ENCODE measurements at places on chromosomes 5 and 9.

DNA sequence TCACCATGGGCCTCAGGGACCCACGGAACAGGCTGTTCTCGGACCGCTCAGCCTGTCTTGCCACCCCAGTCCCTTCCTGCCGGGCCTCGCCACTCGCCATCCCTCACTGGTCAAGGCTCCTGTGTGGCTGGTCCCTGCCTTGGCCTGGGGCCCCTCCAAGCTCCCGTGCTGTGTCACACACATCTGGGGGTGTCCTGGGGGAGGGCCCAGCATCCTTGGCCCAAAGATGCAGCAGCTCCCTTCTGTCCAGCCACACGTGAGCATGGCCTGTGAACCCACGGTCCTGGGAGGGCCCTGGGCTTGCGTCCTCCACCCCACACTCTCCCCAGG is 425 bp upstream of the EGFL7 start:
- no peak for DNase-seq

- DNase-seq, result no peak
Observed at GRCh38 chr5:137315534-137316345, 183.4 kb downstream of the SPOCK1 start.

DNA sequence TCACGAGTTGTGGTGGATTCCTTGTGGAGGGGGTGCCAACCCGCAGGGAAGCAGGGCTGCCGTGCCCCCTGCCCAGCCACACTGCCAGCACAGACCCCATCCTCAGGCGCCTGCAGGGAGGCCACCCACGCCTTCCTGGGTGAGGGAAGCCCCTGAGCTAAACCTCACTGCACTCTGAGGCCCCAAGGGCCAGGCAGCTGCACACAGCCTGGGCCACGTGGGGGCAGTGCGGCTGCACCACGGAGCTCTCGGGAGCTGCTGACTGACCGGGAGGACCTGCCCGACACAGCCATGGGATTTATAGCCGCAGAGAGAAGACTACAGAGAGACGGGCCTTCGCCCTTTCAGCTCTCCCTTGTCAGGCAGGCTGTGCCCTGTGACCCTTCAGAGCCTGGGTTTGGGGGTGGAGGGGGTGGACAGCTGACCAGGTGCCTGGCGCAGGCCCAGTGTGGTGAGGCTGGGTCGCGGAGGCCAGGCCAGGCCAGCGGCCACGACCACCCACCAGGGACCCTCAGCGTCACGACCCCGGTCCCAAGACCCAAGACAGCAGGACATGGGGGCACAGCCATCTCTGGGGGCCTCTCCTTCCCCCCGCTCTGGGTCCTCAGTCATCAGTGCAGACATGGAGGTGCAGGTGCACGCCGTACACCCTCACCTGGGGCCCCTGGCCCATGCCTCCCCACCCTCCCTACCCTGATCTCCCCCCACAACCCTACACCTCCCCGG is 4.3 kb upstream of the AHRR start:
- peak; percentile 80 for DNase-seq

DNA sequence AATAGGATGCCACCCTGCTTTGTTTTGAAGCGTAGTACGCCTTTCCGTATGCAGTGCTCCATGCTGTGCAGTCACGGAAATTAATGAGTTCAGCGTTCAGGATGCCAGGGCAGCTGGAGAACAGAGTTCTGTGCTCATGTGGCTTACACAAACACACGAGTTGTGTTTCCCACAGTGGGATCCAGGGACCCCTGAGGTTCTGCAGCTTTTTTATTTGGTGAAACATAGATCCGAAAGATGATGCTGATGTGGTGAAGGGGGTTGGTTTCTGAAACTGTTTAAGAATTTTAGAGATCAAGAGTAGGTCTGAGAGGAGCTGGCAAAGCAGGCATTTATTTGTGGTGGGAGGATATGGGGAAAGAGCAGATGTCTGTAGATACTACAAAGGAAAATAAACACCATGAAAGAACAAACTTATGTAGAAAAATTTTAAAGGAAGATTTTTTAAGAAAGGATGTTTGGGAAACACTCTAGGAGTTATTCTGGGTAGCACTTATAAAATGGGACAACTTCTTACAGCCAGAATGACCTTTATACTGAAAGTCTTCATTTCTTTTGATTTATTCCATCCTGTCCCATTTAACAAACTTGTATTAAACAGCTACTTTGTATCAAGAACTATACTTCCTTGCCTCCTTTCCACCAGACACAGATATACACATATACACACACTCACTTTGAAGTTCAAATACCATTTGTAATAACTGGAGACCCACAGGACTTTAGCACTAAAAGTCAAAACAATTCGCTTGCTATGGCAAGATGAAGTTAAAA is 52.7 kb downstream of the ITGA1 start:
- no peak for DNase-seq

DNA sequence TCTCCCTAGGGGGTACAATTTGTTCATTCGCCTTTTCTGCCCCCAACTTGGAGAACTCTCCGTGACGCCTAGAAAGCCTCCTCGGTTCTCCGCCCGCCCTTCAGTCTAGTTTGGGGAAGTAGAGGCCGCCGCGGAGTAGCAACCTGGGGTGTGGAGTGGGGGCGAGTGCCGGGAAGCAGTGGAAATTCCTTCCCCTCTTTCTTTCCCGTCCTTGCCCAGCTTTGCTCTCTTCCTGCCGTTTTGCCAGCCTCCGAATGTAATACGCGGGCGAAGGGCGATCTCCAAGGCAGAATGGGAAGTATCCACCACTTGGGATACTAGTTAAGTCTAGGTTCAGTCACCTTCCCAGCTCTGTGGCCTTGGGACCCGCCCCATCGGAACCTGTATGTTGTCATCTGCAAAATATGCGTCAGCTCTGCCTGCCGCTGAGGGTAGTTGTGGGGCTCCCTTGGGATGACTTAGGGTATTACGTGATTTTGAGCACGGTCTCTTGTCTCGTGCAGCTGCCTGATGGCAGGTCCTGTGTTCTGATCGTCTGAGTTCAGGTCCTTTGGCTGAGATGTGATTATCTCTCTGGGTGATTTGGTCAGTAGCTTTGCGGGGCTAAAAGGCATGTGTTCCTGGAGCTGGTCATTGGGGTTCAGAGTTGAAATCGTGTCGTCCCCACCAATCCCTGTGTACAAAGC is 724 bp downstream of the PAM start:
- peak; percentile 79 for DNase-seq

DNA sequence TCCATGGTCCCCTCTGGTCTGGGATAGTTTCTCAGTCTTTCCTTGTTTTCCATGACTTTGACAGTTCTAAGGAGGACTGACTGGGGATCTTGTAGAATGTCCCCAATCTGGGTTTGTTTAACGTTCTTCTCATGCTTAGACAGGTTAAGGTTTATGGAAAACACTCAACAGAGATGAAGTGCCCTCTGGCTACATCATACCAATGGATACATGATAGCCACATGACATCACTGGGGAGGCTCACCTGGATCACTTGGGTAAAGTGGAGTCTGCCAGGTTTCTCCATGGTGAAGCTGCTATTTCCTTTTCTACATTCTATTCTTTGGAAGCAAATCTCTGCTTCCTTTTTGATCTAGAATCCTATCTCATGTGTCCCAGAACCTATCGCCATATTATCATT is 23.8 kb upstream of the ALDH1B1 start:
- no peak for DNase-seq

- DNase-seq, result no peak
Observed at GRCh38 chr5:5939759-5940370, 438.5 kb downstream of the MED10 start.

- DNase-seq, result no peak
Observed at GRCh38 chr9:27618066-27618465, 44.8 kb upstream of the C9orf72 start.

- no peak for DNase-seq
Observed at GRCh38 chr5:112534611-112535255, 115.7 kb upstream of the EPB41L4A start.

DNA sequence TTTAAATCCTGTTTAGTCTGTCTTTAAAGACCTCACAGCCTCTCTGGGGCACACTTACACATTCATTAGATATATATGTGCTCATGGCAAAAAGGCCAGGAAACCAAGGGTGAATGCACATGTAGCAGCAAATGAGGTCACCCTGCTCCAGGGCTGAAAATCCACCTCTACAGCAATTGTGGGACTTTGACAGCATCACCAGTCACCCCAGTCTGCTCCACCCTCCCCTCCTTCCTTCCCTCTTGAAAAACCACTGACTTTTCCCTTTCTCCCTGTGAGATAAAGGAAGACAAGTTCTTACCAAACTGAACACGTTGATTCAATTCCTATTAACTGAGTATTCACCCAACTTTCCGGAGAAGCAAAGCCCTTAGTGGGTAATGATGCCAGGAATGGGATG is 15.2 kb upstream of the SH3RF2 start:
- DNase-seq, result no peak

- DNase-seq, result no peak
Observed at GRCh38 chr9:78775211-78775610, 478.3 kb downstream of the PSAT1 start.

- peak; percentile 34 for DNase-seq
Observed at GRCh38 chr5:80755626-80756025, 100.8 kb upstream of the DHFR start.

DNA sequence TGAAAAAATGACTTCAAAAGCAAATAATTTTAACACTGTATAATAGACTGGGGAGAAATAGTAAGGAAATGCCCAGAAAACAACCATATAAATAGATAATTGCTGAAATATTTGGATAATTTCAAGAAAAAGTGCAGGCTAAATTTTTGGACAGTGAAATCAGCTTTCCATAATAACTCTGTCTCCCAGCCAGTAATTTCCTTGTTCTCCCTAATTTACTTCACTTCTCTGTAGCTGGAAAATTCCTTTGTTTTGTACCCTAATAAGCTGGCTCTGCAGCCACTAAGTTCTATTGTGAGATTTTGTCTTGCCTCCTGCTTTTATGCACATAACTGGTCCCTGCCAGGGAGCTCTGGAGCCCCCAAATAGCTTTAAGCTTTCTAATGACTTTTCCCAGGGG is 27.7 kb downstream of the PRDM6 start:
- DNase-seq, result no peak

DNA sequence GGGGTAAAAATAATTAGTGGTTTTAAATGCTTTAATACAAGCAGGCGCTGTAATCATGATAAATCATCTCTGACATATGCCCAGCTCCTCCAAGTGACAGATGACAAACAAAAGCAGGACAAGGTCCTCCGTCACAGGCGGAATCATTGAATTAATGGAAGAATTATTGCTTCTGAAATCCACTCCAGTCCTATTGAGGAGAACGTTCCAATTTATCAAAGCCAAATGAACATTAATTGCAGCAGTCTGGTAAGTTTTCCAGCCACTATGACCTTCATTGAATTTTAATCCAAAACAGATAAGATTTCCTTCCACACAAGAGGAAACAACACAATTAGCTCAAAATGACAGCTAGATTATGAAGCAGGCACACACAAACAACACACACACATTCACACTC is 136.8 kb downstream of the ASTN2 start:
- no peak for DNase-seq

DNA sequence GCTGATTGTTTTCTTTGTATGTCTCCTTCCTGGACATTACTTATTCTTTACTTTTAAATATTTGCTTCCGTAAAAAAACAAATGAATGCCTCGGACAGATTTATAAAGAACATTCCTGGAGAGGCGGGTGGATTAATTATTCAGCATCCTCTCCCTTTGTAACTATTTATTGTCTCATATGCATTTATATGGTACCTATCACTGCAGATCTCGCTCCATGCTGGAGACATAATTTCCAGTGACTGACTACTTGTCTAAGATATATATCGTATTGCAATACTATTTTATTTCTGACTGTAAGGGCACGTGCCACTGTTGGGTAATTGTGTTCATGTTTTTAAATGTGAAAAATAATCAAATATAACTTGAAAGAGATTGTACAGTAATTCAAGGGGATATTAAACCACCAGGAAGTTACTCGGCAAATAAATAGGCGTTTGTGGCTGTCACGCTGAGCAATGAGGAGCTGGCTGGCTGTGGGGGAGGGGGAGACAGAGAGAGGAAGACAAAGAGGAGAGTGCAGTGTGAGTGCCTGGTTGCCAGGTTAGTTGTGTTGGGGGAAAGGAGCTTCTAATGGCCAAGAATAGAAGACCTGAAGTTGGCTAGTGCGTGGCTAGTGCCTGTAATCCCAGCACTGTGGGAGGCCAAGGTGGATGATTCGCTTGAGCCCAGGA is 131.8 kb upstream of the GABRP start:
- no peak for DNase-seq

DNA sequence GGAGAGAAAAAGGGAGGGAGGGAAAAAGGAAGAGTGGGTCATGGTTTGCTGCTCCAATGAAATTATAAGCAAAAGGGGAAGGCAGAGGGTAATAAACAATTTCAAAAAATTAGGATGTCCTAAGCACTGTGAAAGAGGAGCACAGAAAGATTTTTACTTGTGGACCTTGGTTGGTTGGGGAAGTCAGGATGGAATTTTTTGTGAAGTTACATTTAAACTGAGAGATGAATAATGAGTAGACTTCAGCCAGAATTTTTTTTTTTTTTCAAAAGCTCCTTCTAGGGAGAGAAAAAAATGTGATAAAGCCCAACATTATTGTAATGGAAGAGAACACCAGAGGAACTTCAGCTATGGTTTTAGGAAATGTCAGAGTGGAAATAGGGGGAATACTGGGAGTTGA is 515.9 kb upstream of the PAPPA start:
- no peak for DNase-seq

GRCh38 chr5:111953351-111954127 is 196.5 kb upstream of the NREP start:
- DNase-seq, result no peak

- DNase-seq, result no peak
Observed at GRCh38 chr5:67133776-67134175, 62.8 kb downstream of the CD180 start.

GRCh38 chr5:57033503-57033902 is 81.6 kb upstream of the MIER3 start:
- no peak for DNase-seq

- no peak for DNase-seq
Observed at GRCh38 chr5:168217497-168217896, 73.9 kb upstream of the WWC1 start.

GRCh38 chr5:41346609-41347008 is 133.3 kb upstream of the C6 start:
- no peak for DNase-seq

DNA sequence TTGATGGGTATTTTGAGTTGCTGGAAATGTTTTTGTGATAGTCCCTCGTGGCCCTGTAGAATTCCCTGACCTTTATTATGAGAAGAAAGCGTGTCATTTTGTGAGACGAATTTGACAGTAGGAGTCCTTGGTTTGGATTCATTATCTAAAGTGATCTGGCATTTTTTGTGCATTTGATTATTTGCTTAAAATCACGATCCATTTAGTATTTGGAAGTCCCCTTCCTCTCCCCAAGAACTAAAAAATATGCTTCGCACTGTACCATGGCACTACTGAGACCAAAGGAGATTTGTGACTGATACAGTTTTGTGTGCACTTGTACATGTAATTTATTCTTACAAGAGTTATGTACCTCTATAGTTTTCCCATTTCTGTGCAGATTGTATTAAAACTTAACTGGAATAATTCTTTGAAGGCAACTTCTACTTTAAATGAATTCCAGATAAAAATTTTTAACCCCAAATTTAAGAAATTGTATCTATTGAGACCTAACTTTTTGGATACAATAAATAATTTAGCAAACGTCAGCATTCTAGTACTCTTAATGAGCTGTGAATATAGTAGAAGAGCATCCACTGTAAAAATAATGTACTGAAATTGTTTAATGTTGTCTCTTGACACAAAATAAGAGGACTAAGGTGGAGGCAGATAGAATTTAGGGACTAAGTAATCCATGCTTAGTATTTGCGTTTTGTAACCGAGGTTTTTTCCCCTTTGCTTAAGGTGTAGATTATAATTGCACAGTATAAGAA is 2.1 kb downstream of the MAP3K1 start:
- no peak for DNase-seq
